Aorta (tissue), 5 donors: ENCODE measurements at places on chromosomes 3 and 15.

GRCh38 chr3:192168202-192168601 lies 559.1 kb downstream of the FGF12 start:
- DNase-seq: no peak

DNA sequence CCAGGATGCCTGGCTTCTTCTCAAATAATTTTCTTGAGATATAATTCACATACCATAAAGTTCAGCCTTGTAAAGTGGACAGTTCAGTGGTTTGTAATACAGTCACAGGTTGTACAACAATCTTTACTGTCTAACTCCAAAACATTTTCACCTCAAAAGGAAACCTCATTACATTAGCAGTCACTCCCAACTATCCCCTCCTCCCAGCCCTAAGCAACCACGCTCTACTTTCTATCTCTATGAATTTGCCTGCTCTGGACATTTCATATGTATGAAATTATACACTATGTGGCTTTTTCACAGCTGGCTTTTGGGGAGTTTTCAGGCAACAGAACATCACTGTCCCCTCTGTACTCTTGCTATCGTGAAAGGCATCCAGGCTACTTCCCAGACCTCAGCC lies 17.5 kb downstream of the TGM5 start:
- no peak for DNase-seq

- no peak for DNase-seq
Observed at GRCh38 chr3:113186566-113186965, 24.8 kb upstream of the BOC start.

DNA sequence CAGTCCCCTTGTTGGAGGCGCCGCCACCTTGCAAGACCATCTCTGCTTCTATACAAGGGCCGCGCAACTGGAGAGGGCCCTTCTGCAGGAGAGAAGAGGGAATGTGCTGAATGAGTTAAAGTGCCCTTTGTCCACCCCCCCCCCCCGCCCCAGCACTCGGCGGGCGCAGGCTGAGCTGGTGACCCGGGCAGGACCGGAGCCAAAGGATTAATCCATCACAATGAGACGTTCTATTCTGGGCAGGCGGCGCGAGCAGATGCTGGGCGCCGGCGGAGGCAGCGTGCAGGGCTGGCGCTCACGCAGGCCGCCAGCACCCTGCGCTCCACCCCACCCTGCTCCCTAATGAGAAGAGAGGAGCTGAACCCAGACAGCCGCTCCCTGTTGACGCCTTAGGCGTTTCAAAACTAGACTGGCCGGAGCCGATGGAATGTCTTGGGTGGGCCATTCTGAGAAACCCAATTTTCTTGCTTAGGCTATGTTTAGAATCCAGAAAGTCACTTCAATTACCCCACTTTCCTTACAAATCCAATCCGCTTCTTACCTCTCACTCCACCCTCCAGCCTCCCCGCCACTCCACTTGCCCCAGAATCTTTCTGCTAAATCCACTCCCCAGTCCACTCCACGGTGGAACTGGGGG lies 32.9 kb downstream of the GJD2 start:
- peak; percentile 84 for DNase-seq

DNA sequence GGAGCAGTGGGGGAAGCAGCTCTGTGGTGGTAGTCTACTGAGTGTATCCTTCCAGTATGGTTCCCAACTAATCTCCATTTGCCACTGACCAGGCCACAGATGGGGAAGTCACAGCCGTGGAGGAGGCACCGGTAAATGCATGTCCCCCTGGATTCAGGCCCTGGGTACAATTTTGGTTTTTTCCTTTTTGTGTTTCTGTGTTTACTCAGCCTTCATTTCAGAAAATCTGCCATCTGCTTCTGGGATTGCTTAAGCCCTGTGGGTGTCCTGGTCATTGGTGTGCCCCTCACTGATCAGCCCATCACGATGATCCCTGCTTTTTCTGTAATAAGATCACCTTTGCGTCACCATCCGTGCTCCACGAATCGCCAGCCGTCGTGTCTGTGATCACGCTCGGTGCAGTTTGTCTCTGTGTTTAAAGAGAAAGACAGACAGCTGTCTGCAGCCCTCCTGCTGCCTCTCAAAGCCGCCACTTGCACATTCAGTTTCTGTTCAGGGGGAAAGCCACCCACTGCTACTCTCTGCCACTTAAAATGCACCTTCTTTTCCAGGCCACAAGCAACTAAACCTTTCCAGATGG lies 68.9 kb downstream of the DNASE1L3 start:
- DNase-seq: no peak

DNA sequence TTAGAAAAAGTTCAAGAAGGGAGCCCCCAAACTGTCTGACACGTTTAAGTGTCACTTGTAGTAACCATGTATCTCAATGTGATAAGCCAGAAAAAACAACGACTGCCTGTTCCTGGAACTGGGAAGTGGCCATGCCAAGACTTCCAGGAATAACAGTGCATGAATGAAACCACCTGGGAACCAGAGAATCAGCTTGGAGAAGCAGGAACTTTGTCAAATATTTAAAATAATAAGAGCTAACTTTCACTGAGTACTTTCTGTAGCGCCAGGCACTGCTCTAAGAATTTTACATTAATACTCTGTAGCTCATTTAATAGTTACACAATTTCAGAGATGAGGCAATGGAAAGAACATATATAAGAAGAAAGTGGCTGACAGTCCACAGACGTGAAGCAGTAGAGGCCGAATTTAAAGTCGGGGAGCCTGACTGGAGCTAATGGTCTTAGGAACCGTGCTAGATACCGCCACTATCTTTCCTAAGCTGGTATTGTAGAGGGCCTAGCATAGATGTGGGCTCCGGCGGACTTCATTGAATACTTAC lies 876 bp downstream of the PLSCR1 start:
- DNase-seq: no peak

DNA sequence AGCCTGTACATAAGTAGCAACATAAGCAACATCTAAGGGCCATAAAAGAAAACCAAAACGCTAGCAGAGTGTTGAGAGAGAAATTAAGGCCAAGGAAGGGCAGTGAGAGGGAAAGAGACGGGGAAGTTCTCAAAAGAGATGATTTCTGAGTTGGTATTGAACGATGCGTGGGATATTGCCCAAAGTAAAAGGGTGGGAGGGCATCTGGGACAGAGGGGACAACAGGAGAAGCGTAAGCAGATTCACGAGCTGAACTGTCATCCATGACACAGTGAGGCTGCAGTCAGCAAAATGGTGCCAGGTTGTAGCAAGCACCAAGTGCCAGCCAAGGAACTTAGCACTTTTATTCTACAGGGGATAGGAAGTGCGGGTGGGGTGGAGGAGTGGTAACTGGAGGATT lies 11.8 kb downstream of the NCEH1 start:
- no peak for DNase-seq

DNA sequence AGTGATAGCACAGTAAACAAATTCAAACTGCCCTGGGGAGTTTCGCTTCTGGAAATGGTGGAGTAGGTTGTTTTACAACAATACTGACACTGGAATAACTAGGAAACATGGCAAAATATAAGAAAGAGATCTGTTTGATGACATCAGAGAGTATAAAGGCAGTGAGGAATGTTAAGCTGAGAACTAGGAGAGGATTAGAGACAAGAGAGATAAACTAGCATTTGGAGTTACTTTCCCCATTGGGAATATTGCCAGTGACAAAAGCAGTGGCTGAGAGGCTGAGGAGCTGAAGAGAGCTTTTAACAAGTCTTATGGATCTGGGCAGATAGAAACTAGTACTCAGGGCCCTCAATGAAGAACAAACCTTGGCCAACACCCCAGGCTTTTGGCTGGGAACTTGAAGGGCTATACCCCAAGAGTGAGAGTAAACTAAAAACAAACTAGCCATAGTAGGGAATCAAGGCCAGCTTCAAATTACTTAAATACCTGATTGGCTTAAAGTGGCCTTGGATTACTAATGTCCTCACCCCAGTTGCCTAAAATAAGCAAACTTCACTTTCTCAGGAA lies 280.4 kb downstream of the KLF13 start:
- no peak for DNase-seq

DNA sequence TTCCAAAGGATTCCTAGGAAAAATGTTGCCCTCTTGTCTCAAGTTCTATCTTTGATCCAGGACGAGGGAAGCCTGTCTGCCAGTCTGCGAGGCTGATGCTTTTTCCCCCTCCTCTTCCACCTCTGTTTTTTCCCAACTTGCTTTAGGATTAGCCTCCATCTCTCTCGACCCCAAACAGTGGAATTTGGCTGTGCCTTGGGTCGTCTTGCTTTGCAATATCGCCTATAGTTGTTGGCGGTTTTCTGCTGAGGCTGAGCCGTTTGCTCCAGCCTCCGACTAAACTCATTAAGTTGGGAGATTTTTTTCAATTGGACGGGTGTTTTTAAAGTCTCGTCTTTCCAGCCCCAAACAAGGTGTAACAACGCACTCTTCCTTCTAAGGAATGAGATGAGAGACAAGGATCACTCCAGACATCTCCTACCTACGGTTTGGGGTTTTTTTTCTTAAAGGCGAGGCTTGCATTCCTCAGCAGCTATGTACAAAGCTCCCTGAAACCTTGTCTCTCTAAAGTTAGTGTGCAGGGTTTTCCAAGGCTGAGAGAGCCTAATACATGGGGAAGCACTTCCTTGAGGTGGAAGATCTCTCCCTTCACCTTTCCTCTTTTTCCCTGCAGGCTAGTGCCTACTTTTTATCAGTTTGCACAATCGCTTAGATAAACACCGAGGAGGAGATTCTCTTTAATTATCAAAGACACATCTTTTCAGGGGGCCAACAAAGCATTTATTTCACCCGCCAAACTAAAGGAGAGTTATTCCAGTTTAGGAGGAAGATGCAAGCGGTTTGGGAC lies 4.8 kb upstream of the NR2F2 start:
- no peak for DNase-seq

DNA sequence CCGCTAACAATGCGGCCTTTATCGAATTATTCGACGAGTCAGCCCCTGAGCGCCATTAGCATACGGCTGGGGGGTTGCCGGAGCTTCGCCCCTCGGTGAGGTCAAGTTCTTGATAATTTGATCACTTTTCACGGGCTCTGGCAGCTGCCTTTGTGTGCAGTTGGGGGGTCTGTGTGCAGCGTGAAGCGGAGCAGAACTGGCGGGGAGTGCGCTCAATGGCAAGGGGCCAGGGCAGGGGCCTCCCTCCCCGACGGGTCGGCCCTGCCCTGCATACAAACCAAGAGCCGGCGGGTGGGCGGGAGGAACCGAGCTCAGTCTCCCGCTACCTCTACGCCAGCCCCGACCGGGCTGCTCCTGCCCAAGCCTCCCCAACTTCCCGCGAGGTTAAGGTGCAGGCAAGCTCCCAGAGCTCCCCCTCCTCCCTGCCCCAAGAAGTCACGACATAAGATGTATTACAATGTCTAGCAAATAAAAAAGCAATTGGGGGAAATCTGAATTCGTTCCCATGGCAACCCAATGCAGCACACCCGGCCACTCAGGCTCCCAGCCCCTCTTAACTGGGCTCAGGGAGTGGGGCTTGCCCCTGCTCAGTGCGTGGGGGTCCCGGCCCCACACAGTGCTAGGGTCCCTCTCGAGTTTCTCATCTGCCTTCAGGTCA lies 34.1 kb upstream of the POLG start:
- no peak for DNase-seq

- no peak for DNase-seq
Observed at GRCh38 chr3:151387432-151387831, 2.9 kb upstream of the P2RY12 start.

- DNase-seq: no peak
Observed at GRCh38 chr15:90807074-90807785, 61.2 kb upstream of the FURIN start.

GRCh38 chr3:129469026-129469425 lies 29.0 kb downstream of the IFT122 start:
- DNase-seq: no peak

DNA sequence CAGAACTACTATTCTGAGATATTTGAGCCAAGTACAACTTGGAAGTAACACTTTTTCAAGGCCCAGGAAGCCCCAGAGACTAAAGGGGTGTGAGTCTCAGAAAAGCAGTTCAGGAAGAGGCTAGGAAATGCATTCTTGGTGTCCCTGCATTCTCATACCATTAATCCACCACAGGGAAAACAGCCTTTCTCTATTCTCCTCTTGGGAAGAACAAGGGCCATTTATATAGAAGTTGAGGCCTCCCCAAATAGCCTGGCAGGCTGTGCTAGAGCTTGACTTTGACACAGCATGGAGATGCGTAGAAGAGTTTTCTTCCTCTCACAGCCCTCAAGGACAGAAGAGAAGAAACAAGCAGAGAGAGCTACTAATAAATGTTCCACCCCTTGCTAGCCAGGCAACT lies 5.5 kb upstream of the NR2C2 start:
- no peak for DNase-seq

DNA sequence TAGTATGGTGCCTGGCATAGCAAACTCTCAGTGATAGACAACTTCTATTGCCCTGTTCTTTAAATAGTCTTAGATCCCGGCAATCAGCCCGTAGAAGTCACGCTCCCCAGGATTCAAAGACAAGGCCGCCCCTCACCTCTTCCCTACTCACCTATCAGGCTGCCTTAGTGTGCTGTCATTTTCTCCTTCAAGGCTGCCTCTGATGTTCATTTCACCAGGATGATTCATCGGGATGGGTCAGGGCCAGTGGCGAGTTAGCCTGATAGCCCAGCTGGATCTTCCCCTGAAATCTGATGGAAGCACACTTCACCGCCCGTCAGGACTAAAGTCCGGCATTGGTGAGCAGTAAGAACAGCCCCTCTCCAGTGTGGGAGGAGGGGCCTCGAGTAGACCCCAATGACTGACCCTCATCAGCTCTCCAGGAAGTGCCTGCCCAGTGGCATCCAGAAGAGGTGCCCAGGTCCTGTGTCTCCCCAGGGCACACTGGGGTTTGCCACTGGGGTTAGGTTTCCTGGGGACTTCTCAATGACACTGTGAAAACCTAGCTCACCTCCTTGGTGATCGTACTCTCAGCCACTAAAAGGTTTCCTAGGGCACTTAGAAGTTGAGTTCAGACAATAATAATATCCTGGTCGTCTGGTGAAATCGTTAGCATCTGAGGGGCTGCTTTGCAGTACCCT lies 37.5 kb downstream of the TPM1 start:
- no peak for DNase-seq

GRCh38 chr3:132606085-132606484 lies 9.0 kb downstream of the ACKR4 start:
- no peak for DNase-seq

- no peak for DNase-seq
Observed at GRCh38 chr3:173826901-173827609, 429.5 kb downstream of the NLGN1 start.

GRCh38 chr15:52290800-52291199 lies 4.8 kb downstream of the MYO5C start:
- DNase-seq: no peak
